ENCODE measurements at places on chromosomes 1 and 21. TPM values are rescaled to one million over a fixed set of nuclear protein-coding genes. Genes with fewer than 3 reads are reported as not detected.

Gene CAMK1G
- total RNA-seq = not detected

Gene TRIM58
- 0.33 TPM for total RNA-seq

Gene HMCN1
- total RNA-seq = 3.6 TPM

Gene F13B
- total RNA-seq = not detected

Gene RXRG
- total RNA-seq = not detected

Gene ZMYM1
- total RNA-seq = 25.9 TPM

Gene GPN2
- total RNA-seq = 13.1 TPM

Gene CACHD1
- 7.8 TPM for total RNA-seq

Gene AADACL4
- total RNA-seq = not detected

Gene OR2T11
- not detected for total RNA-seq
